ENCODE measurements at places on chromosomes 16 and 17.

- no peak for DNase-seq
Observed at GRCh38 chr16:65716737-65717700, 595.2 kb upstream of the CDH11 start.

DNA sequence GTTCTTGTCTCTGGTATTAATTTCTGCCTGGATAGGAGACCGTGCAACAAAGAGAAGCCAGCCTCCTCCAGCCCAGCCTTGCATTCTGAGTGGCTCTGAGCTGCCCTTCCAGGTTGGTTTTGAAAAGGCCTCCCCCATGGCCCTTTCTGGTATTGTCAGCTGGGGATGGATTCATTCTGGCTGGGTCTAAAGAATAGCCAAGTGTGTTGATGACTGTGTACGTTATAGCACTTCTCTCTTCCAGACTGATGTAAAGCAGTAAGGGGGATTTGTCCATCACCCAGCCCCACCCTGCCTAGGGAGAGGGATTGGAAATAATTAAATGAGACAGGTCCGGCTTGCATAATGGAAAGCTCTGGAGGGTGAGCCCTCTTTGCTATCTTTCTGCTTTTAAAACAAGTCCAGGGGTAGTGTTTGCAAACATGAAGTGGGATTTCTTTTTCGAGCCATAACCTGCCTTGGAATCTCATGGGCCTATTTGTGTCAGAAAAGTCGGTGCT is 146.4 kb downstream of the MSI2 start:
- no peak for DNase-seq

- DNase-seq = no peak
Observed at GRCh38 chr16:85652431-85653221, 36.1 kb downstream of the GINS2 start.

- no peak for DNase-seq
Observed at GRCh38 chr16:14133907-14134306, 62.8 kb downstream of the MRTFB start.

DNA sequence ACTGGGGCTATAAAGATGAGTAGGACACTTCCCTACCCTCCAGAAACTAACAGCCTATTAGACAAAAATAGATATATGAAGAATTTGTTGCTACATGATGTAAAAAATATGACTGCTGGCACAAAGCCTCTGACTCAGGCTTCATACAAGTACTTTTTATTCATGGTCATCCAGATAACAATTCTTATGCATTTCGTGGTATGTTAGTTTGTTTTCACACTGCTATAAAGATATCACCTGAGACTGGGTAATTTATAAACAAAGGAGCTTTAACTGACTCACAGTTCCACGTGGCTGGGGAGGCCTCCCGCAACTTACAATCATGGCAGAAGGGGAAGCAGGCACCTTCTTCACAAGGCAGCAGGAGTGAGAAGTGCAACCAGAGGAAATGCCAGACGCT is 112.5 kb upstream of the HLF start:
- no peak for DNase-seq

DNA sequence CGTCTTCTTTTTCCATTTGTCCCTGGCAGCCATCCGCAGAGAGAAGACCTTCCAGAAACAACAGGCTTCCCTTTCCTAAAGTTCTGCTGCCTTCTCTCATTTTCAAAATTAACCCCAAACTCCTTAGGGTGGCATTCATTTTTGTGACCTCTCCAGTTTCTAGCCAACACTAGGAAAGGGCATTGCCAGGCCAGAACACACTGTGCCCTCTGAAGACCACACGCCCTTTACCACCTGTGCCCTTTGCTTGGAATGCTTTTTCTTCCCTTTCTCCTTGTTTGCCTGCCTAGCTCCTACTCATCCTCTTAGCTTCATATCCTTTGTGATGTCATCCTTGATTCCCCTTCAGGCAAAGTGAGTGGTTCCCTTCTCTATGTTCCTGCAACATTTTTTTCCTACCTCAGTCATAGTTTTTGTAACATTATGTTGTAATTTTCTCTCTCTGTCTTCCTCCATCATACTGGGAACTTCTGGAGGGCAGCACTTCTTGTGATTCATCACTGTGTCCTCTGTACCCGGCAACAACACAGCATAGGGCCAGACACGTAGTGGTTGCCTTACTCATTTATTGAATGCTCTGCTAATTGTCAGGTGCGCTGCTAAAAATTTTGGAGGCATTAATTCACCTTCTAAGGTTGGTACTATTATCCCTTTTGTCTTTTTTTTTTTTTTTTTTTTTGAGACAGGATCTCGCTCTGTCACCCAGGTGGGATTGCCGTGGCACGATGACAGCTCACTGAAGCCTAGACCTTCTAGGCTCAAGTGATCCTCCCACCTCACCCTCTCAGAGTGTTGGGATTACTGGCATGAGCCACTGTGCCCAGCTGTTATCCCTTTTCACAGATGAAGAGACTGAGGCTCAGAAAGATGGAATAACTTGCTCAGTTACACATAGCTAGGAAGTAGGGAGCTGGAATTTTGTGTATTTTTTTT is 1.0 kb downstream of the KAT8 start:
- DNase-seq = no peak

DNA sequence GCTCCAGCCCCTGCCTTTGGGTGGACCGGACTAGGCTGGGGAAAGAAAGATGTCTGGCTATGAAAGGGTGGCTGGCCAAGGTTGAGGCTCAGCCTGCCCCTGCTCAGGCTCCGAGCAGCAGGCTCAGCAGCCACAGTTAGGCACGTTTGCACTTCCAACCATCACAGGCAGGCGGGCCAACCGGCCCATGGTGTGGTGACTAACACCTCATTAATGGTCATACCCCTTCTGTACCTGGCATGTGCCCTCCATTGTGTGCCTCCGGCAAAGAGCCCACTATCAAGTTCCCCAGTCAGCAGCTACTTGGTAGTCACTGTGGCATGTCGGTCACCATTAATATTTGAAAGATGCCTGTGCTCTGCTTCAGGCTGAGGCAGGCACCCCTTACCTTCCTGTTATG is 6.7 kb downstream of the TBC1D24 start:
- DNase-seq = no peak

GRCh38 chr17:81393684-81394376 is 1.4 kb upstream of the BAHCC1 start:
- no peak for DNase-seq

DNA sequence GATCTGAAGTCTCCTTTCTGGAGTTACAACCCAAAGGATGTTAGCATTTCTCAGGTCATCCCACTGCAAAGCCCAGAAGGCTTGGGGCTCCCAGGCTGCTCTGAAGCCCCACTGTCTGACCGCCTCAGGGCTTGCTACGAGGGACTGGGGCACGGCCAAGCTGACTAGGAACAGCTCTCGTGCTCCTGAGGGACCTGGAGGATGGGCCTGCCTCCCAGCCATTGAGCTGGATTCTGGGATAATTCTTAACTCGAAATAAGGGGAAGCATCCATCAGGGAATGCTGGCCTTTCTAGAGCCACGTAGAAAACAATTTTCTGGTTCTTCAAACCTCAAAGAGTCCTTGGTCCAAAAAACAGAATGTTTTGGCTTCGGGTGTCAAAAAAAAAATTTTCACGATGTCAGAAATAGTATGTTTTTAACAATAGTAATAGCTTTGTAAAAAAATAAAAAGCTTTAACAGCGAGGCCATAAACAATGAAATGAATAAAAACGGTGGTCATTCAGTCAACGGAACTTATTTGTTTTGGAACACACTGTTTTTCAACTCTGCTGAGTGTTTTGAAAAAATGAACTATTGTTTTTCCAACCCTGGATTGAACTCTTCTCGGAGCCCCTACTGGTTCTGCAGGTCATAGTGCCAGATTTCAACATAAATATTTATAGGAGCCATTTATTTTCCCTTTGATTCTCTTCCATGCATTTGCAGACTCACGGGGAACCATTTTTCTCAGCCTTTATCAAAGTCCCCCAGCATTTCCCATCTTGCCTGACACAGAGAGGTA is 16.4 kb upstream of the HERPUD1 start:
- no peak for DNase-seq

DNA sequence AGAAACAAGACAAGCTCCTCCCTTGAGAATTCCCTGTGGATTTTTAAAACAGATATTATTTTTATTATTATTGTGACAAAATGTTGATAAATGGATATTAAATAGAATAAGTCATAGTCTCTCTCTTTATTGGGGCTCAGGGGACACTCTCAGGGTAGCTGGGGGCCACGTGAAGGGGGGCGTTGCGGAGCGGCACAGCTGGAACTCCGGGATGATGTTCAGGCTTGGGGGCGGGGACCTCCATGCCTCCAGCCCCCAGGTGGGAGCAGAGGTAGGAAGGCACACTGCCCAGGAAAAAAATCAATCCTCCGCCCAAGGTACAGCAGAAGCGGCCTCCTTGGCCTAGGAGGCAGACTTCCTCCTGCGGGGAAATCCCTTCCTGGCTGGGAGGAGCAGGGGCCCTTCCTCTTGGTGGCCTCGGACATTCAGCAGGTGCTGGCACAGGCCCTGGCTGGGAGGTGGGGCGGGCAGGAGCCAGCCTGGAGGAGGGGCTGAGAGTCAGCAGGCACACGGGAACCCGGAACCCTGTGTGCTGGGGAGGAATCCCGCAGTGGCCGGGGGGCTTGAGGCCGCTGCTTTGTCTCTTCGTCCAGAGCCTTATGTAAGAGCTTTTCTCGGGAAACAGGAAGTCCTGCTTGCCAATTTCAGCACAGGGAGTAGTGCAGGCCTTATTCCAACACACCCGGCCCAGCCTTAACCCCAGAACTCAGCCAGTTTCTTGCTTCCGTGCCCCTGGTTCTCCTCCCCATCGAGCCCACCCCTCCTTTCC is 591 bp upstream of the TNFSF13 start:
- no peak for DNase-seq

GRCh38 chr17:47315451-47316266 is 8.1 kb upstream of the EFCAB13 start:
- no peak for DNase-seq

DNA sequence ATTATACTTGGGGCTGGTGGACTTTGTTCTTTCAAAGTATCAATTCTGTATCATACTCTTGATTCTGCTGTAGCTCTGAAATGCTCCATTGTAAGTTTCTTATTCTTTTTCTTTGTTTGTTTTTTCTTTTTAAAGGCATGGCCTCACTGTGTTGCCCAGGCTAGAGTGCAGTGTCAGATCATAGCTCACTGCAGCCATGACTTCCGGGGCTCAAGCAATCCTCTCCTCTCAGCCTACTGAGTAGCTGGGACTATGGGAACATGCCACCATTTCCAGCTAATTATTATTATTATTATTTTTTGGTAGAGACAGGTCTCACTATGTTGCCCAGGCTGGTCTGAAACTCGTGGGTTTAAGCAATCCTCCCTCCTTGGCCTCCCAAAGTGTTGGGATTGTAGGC is 38.9 kb upstream of the METTL9 start:
- no peak for DNase-seq

DNA sequence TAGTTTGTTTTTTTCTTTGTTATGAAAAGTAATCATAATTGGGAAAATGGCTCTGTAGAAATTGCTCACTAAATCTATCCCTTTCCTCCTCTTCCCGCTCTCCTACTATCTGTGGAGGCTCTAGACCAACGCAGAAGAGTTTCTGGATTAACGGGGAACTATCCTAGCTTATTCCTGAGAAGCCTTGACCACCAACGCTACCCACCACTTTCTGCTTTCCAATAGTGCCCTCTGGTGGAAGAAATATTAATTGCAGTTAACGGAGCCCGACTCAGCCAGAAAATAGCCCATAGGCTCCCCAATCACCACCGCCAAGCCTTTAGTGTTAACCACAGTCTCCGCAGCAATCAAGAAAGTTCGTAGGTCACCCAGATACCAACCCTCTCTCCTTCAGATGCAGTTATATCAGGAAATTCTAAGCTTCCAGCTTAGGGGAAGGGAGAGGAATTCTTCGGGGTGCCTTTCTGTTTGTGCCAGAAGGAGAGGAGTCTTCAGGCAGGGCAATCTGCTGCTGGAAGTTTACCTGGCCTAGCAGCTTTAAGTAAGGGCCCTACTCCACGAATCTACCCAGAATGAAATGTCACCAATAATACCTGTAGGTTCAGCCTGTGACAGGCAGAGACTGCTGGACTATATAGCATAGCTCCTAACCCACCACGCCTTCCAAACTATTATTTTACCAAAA is 23.0 kb upstream of the NSRP1 start:
- no peak for DNase-seq
